AML-193 (cell line): ENCODE measurements at places on chromosomes 3 and 15.

DNA sequence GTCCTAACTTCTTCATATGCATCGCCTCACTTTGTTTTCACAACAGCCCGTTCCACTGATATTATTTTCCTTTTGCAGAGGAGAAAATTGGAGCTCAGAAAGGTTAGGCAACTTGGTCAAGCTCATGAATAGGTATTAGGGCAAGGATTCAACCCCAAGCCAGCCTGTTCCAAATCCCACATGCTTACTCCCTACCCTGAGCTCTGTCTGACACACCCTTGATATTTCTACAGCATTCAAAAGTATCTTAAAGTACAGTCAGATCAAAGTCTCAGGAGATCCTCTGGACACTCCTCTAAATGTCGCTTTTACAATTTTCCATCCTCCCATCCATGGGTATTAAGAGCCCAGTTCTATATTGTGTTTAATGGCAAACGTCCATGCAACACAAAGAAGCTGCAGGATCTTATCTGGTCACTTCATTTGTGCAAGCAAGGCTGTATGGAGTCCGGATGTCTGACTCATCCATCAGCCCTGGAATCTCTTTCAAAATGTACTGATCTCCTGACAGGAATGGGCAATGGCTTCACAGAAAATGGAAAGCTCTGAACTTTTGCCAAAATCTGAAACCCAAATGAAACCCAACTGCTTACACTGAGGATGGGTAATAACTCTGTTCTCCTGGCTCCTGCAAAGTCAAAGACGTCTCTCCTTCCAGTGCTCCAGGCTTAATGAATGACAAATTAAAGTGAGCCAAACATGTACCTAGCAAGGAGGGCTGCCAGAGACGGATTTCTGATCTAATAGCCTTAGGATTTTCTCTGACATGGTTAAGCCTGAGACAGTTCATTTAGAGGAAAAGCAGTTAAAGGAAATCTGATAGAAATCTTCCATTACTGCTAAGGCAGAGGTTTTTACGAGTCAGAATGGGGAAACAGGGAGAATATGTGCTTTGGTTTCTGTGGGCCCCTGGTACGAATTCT is 230.9 kb upstream of the RORA start:
- DNase-seq, result no peak

- DNase-seq, result peak; percentile 59
Measured at GRCh38 chr3:9503283-9503682, 50.3 kb downstream of the LHFPL4 start.

- no peak for DNase-seq
Measured at GRCh38 chr3:36991923-36992805, 767 bp downstream of the EPM2AIP1 start.

- DNase-seq, result peak; percentile 22
Measured at GRCh38 chr3:120039642-120040610, 54.3 kb downstream of the GSK3B start.

- no peak for DNase-seq
Measured at GRCh38 chr15:88920186-88920891, 7.2 kb upstream of the MFGE8 start.

- no peak for DNase-seq
Measured at GRCh38 chr3:120683213-120683612, 1.2 kb upstream of the HGD start.

DNA sequence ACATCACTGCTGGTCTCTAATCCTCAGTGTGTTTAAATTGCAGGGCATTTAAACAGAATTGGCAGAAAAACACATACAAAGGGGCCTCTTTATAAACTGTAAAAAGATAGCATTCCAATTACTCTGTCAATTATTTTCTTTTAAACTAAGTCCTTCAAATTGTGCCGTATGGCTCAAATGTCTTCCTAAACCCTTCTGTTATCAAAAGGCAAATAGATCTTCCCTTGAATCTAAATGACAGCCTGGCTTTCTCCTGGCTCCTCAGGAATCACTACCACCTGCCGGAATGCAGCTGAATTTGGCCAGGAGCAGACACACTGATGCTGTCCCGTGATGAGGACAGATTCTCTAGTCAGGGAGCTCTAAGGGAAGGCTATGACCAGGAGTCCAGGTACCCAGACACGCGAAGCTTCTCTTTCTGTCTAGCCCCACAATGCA is 85.6 kb downstream of the IGF2BP2 start:
- no peak for DNase-seq

DNA sequence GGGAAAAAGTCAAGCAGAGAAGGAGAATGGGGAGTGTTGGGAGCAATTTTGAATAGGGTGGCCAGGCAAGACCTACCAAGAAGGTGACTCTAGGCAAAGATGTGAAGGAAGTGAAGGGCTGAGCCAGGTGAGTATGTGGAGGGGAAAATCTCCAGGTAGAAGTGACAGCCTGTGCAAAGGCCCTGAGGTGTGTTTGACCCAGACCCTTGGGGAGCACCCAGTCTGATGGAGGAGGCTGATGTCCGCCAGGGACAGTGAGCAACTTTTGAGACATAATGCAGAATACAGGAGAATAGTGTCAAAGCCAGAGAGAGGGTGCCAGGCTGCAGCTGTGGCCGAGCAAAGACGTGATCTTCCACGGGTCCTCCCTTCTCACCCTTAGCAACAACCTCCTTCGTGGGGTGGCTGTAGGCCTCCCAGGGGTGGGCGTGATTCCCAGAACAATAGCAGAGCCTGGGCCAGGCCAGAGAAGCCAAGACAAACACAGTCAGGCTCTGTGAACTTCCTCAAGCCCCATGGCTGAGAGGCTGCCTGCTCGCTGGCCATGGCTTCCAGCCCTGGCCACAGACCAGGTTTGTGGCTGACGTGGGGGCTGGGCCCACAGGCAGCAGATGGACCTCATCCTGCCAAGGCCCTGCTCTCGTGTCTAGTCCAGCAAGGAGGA is 58.1 kb downstream of the SLC6A6 start:
- DNase-seq, result no peak

DNA sequence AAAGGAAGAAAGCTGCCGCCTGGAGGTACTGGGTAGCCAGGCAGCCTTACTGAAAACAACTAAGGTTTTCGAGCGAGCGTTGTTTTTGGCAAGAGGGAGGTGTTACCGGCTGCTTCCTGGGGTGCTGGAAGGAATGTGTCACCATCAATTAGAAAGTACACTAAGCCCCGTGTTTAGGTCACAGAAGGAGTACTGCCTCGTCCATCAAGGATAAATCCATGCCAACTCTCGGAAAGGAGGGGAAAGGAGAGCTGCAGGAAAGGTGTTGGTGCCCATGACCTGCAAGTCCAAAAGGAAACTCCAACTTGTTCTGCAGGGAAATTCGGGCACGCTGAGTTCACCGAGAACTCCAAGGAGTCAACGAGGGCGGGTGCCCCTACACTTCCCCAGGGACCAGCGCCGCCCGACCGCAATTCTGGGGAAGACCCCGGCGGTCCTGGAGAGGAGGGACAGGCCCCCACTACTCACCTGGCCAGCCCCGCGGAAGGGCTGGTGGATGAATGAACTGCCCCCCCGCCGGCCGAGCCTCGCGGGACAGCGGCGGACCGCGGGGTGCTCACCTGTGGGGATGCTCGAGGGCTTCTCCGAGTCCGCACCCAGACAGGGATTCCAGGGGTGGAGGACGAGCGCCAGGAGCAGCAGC is 542 bp downstream of the PLOD2 start:
- DNase-seq, result no peak

DNA sequence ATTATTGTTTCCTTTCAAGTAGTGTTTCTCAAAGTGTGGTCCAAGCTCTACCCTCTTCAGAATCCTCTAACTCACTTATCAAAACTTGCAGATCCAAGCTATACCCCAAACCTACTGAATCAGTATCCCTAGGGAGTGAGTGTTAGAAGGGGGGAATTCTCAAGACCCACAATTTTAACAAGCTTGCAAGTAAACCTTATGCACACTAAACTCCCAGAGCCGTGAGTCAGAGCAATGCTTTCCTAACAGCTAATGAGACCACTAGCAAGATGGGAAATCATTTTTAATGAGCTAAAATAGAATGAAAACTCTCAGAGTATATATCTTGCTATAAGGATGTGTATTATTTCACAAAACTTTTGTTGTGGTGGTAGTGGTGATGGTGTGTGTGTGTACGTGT is 41.1 kb upstream of the SRGAP3 start:
- DNase-seq, result no peak

GRCh38 chr15:77544162-77544561 is 88.5 kb downstream of the LINGO1 start:
- no peak for DNase-seq

DNA sequence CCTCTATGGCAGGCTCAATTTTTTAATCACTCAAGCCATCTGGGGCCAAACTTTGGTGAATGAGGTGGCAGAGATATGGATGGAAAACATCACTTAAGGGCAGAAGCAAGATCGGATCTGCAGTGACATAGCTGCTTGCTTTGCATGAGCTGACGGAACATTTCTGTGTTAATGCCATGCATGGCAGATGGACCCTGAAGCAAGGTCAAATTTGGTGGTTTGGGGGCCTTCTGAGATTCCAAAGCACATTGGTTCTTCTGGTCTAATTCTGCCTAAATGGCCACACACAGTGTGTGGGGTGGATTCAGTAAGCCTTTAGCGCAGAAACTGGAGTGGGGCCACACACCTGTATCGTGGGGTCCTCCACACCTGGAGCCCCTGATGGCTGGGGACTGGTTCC is 38.3 kb upstream of the BCL2L10 start:
- no peak for DNase-seq

- DNase-seq, result no peak
Measured at GRCh38 chr15:99963096-99963825, 230.0 kb upstream of the LYSMD4 start.

DNA sequence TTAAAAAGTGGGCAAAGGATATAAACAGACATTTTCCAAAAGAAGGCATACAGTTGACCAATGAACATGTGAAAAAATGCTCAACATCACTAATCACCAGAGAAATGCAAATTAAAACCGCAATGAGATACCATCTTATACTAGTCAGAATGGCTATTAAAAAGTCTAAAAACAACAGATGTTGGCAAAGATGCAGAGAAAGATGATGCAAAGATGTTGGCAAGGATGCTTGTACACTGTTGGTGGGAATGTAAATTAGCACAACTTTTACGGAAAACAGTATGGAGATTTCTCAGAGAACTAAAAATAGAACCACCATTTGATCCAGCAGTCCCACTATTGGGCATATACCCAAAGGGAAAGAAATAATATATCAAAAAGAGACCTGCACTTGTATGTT is 53.5 kb downstream of the TLNRD1 start:
- DNase-seq, result no peak

DNA sequence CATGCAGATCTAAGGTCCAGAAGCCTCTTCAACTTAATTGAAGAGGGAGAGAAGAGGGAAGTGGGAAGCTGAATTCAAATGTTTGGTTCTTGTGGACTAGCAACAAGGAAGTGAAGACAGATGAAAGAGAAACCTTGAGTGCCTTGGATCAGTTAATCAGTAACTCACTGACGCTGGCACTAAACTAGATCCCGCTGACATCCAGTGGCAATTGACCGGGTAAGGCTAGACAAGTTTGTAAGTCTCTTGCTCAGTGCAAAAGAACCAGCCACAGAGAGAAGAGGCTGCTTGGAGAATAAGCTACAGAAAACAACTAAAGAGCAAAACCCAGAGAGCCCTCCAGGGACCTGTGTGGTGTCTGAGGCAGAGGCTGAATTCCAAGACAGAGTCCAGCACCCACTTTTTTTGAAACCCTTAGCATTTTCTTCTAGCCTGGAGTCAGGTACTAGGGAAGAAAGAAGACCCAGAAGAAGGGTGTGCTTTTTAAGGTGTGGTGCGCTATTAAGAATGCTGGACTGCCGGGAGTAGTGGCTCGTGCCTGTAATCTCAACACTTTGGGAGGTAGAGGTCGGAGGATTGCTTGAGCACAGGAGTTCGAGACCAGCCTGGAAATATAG is 6.9 kb downstream of the PLCH1 start:
- peak; percentile 74 for DNase-seq

- DNase-seq, result no peak
Measured at GRCh38 chr15:73328981-73329380, 39.8 kb downstream of the HCN4 start.

GRCh38 chr15:25655207-25655948 is 207.7 kb downstream of the ATP10A start:
- no peak for DNase-seq

DNA sequence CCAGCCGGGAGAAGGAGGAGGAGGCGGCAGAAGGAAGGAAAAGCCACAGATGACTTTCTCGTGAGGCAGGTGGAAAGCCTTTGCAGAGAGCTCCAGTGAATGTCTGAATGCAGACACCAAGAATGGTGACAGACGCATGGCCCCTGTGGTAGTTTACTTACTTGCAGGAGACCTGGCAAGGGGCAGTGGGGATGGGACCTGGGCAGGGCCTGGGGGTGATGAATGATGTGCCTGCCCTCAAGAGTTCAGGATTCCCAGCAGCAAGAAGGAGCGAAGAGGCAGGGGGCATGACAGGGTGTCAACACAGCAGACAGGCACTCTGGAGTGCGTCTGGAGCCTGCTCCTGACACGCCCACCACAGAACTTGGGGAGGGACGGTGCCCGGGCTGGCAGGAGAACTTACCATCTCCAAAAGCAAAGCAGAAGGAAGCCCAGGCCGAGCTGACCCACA is 260.5 kb upstream of the LYSMD4 start:
- no peak for DNase-seq

DNA sequence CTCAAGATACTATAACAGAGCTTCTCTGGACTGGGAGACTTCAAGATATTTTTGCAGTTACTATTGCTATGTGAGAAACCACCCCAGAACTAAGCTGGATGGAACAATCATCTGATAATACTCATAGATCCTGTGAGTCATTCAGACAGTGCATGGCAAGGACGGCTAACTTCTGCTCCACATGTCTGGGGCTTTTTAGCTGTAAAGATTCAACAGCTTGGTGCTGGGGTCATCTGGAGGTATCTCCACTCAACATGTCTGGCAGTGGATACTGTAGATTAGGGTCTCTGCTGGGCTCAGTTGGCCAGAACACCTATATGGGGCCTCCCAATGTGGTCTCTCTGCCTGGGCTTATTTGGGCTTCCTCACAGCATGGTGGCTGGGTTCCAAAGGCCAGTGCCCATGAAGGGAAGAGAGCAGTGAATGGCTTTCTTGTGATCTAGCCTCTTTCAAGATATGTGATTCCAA is 117.3 kb upstream of the SLC7A14 start:
- DNase-seq, result no peak

- no peak for DNase-seq
Measured at GRCh38 chr3:153952091-153952490, 169.1 kb upstream of the ARHGEF26 start.

- DNase-seq, result peak; percentile 26
Measured at GRCh38 chr3:183449391-183449790, 21.0 kb upstream of the MCF2L2 start.

- no peak for DNase-seq
Measured at GRCh38 chr3:185631508-185632206, 45.6 kb downstream of the SENP2 start.

DNA sequence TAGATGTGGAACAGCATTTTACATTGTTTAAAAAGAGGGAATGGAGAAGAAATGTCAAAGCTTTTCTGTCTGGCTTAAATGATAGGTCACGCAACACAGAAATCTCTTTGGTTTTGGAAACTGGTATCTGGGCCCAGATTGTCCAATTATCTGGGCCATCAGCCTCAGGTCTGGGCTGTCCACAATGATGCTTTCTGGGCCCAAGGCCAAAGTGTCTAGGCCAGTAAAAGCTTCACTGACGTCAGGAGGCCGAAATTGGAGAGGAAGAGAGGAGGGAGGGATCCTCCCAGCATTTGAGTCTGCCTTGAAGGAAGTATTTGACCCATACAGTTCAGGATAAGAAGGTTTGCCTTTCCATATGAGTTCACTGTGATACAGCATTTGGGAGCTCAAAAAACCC is 60.7 kb upstream of the ALDH1A3 start:
- no peak for DNase-seq
